ENCODE measurements at places on chromosomes 2 and 18.

- DNase-seq = no peak
Observed at GRCh38 chr2:67289921-67290371, 107.2 kb upstream of the ETAA1 start.

DNA sequence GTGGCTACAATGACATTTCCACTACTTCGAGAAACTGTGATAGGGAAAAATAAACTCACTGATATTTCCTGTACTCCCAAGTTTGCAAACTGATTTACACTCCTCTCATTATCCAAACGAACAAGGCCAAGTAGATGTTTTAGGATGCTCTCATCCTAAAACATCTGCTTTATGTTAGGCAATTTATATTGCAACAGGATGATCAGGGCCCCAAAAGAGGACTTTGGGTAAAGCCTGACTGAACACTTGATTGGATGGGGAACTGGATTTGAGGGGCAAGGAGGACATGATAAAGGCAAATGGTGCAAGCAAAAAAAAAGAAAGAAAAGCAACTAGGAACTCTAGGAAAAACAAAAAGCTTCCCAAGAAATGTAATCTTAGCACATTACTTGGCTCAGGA, 2.1 kb upstream of the HES6 start:
- DNase-seq = no peak

GRCh38 chr2:113818382-113818951, 62.0 kb upstream of the SLC35F5 start:
- no peak for DNase-seq

- no peak for DNase-seq
Observed at GRCh38 chr2:176554101-176555048, 285.1 kb downstream of the MTX2 start.

- no peak for DNase-seq
Observed at GRCh38 chr2:106126705-106127281, 67.3 kb downstream of the UXS1 start.

GRCh38 chr2:42961385-42961811, 169.0 kb upstream of the HAAO start:
- no peak for DNase-seq

DNA sequence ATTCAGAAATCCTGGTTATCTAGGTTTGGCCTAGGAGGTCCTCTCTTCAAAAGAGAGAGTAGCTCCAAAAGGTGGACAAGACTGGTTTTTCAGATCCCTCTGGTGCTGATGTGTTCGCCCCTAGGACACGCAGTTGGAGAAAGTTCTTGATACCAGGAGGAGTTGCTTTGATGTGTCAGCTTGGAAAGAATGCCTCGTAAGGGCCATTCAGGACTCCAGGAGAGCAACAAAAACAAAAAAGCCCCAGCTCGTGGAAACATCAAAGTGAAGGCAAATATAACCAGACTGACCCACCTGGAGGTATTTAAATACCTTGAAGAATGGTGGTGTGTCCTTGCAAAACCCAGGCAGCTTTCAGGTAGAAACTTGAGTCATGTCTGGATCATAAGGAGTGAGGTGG, 12.5 kb upstream of the LBH start:
- DNase-seq = no peak

DNA sequence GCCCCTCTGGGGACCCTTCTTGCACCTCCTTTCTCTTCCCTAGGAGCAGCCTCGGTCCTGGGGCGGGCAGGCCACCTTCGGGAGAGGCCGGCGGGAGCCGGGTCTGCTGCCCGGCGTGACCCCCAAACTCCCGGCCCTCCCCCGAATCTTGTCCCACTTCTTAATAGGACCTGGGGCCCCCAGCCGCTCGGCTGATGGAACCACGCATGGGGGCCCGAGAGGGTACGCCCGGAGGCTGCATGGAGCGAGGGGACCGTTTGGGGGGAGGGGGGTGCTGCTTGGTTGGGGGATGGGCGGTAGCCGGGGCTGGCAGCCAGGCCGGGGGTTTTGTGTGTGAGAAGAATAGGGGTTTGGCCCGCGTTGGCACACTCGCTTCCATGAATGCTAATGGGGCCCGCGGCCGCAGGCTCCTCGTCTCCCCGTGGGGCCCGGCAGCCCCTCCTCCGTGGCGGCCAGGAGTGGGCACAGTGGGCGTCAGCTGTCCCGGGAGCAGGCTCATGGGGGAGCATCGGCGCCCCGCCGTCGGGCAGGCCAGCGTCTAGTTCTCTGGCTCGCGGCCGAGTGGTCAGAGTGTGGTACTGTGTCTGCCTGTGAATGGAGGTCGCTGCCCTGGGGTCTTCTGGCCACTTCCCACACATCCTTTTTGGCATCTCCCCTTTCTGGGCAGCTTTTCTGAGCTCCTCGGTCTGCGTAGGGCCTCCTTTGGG, 1.0 kb downstream of the GAREM2 start:
- no peak for DNase-seq
